ENCODE measurements at places on chromosomes 5 and 9. TPM values are rescaled to one million over a fixed set of nuclear protein-coding genes. Genes with fewer than 3 reads are reported as not detected.
A peak's percentile ranks its signal among the peaks of the same experiment; 100 is the strongest.

GARIN3 gene
- total RNA-seq = not detected

DNA sequence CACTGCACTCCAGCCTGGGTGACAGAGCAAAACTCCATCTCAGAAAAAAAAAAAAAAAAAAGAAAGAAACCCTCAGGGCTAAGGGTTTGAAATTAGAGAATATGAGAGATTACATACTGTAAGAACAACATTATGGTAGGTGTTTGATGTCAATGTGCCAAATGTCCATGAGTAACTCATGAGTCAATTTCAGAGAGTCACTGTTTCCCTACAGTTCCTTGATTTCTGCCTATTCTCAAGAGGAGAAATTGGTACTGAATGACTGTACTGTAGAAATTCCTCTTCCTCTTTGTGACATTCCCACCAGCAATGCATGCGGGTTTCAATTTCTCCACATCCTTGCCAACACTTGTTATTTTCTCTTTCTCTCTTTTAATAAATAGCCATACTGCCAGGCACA lies 35.2 kb downstream of the MARVELD2 start:
- no peak for DNase-seq

DNAJC18 gene
- 4.6 TPM for total RNA-seq

DNA sequence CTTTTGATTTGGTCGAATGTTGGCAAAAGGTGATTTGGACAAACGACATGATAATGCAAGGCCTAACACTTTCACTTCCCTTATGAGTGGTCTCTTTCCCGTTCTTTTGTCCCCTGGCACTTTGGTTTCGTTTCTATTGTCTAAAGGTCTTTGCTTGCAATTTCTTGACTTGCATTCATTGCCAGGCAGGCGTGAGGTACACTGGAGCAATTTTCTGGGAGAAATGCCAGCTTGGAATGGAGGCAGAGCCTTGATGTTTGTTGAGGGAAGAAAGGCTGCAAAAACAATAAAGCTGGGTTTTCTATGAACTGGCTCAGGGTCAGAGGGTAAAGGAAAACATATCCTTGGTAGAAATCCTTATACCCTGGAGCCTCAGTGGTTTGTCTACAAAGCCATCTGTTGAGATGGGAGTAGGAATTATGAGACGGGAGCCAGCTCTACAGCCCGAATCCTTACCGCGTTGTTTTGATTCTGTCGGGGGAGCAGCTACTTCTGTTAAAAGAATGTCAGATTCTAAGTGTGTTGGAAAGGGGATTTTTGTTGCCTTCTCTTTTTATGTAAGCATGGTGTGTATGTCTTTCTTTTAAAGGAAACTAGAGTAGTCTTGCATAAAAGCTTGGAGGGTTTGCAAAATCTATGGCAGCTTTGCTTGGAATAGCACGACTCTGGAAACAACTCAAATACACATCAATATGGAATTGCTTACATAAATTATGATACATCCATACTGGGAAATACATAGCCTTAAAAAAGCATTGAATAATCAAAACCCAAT lies 158.9 kb downstream of the RMI1 start:
- peak; percentile 74 for DNase-seq

SPINK9 gene
- not detected for total RNA-seq

ANXA2R gene
- 1.3 TPM for total RNA-seq

GRCh38 chr9:94860678-94861588 lies 134.4 kb downstream of the AOPEP start:
- DNase-seq = peak; percentile 50

- DNase-seq = no peak
Observed at GRCh38 chr5:94361832-94362796, 256.3 kb downstream of the KIAA0825 start.

GRCh38 chr5:155052532-155052931 lies 39.0 kb downstream of the KIF4B start:
- no peak for DNase-seq

- no peak for DNase-seq
Observed at GRCh38 chr5:41893074-41893851, 10.9 kb upstream of the RIMOC1 start.

DNA sequence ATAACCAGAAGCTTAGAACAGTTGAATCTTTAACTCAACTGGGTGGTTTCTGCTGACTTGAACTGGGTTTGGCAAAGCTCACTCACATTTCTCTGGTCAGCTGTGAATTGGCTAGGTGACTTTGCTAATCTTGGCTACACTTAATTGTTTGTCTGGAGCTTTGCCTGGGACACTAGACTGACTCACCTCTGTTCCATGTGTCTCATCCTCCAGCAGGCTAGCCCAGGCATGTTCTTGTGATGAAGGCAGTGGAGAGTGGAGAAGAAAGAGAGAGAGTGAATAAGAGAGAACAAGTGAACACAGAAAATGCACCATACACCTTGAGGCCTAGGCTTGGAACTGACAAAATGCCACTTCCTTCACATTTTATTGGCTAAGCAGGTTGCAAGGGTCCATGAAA lies 32.6 kb downstream of the SPATA31D1 start:
- no peak for DNase-seq
